ENCODE measurements at places on chromosomes 11 and 22.

DNA sequence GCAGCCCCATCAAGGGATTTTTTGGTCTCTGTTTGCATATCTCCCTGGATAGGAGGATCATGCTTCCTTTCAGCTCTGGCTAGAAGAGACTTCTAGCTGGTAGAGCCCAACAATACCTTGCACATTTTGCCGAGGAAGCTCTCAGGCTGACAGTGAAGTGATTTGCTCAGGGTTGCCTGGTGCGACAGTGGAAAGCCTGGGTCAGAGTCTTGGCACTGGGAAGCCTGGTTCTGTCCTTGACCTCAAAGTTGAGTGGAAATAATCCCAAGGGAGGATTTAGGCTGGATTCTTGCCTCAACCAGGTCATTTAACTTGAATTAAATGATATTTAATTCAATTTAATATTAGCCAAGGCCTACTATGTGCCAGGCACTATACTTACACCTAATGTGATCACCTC, 24.4 kb upstream of the ALG8 start:
- no peak for DNase-seq

DNA sequence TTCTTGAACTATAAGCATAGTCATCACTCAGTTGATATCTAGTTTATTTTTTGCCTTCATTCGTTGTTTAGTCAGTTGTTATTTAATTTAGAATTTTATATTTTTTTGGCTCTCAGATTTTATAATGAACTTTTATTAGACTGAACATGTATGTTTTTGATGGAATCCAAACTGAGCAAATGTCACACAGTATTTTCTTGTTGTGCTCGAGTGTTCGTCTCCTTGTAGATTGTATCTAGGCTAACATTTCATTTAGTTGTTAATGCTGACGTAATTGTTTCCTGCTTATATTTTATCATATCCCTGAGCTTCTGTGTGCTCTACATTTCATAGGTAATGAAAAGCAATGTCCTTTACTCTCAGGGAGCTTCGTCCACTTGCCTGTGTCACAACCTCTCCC, 286.2 kb downstream of the TMEM135 start:
- no peak for DNase-seq

GRCh38 chr11:58285483-58286040, 17.5 kb upstream of the OR10W1 start:
- no peak for DNase-seq

GRCh38 chr11:69267395-69267805, 26.6 kb upstream of the MYEOV start:
- no peak for DNase-seq

GRCh38 chr11:31798554-31799434, 12.3 kb downstream of the PAX6 start:
- DNase-seq = no peak

GRCh38 chr11:126892756-126893155, 107.8 kb downstream of the KIRREL3 start:
- DNase-seq = no peak

- DNase-seq = no peak
These were observed 1.7 kb downstream of the TTLL8 start for GRCh38 chr22:50056214-50056972.

DNA sequence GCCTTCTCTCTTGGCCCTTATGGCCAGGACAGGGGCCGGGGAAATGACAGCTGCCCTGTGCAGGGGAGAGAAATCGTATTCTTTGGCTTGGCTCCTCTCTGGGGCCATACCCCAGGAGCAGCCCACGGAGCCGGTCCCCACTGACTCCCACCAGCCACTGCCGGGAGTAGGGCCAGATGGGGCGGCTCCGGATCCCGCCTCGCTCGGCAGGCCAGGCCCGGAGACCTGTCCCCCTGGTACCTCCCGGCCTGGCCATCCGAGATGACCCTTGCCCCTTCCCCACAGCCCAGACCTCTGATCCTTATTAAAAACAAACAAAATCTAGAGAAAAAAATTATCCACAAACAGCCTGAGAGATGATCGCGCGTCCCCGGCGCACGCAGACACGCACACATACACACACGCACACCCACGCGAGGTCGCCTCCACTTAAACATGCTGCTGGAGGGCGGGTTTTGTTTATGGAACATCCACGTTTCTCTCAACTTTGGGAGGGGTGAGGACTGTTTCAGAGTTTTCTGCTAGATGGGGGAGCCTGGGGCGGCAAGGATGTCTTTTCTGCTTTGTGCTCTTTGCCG, 59.1 kb downstream of the IGLL1 start:
- DNase-seq = no peak

- no peak for DNase-seq
These were observed 483.0 kb downstream of the MN1 start for GRCh38 chr22:27318516-27318915.

GRCh38 chr22:39241794-39242594, 2.8 kb downstream of the PDGFB start:
- no peak for DNase-seq

- no peak for DNase-seq
These were observed 579.3 kb downstream of the BUD13 start for GRCh38 chr11:116193321-116194131.

DNA sequence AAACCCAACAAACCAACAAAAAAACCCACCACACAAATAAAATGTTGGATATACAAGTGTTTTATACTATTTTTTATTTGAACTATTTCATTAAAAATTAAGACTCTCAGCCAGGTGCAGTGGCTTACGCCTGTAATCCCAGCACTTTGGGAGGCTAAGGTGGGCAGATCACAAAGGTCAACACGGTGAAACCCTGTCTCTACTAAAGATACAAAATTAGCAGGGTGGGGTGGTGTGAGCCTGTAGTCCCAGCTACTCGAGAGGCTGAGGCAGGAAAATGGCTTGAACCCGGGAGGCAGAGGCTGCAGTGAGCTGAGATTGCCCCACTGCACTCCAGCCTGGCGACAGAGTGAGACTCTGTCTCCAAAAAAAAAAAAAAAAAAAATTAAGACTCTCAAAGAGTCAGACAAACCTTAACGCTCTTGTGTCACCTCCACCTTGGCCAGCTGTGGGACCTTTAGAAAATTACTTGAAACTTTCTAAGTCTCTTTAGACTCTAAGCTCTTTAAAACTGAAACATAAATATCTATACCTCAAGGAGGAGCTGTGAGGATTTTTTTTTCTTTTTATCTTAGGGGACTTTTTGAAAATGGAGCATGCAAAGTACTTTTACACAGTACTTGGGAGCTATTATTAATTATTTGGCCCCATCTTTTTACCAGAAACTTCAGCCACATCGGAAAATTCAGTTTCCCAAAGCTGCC, 68.4 kb upstream of the CLNS1A start:
- no peak for DNase-seq

GRCh38 chr11:132636523-132636922, 895.8 kb downstream of the OPCML start:
- no peak for DNase-seq

DNA sequence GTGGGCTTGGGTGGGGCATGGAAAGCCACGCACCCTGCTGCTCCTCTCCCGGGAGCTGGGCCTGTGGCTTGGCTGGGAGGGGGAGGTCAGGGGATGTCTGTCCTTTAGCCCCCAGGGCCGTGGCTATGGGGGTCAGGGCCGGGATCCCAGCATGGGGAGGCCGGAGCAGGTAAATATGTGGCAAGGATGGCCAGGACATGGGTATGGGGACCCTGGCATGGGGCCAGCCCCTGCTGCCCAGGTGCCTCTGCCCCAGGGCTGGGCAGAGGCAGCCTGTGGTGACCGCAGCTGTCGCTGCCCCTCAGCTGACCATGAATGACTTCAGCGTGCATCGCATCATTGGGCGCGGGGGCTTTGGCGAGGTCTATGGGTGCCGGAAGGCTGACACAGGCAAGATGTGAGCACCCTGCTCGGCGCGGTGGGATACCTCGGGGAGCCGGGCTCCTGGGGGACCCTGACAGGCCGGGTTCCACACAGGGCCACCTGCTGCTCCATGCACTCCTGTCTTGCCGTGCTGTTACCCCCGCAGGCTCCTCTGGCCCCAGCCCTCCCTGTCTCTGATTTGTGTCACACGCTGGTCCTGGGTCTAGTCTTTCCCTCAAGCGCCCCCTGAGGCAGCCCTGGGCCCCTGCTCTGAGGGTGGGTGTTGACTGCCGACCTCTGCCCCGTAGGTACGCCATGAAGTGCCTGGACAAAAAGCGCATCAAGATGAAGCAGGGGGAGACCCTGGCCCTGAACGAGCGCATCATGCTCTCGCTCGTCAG, 8.1 kb upstream of the ANKRD13D start:
- DNase-seq = no peak

DNA sequence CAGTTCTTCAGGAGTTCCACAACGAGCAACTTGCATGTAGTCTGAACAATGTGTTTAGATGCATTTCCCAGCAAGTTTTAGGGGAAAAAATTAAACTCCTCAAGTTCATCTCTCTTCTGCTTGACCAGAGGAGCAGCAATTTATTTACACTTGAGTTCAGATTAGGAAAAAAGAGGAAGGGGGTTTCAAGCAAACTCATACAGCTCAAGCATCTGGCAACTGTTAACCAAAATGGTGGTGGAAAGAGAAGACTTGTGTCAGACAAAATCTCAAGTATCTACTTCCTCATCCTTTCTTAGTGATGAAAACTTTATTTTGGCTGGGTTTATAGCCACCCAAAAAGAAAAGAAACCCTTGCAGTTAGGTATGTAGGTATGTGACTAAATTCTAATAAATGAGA, 29.1 kb upstream of the PICALM start:
- DNase-seq = no peak

- no peak for DNase-seq
These were observed 5.5 kb upstream of the TECTA start for GRCh38 chr11:121095561-121095960.

DNA sequence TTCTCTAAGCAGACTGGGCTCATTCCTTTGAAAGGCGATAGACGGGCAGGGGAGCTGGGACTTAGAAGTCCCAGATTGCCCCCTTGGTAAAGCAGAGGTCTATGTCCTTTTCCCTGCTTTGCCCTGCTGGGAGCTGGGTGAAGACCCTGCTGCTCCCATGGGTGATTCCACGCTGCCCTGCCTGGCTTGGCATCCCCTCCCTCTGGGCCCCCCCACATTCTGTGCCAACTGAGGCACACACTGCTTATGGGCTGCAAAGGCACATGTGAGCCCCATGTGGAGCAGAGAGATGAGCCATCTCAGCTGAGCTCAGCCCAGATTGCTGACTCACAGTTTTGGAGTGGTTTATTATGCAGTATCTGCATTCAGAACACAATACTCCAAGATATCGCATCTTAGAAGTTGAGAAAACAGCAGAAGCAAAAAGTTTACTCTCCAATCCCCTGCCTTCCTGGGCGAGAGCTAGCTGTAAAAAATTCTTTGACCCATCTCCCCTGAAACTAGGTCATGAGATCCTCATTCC, 127.2 kb downstream of the ST3GAL4 start:
- DNase-seq = no peak

GRCh38 chr11:2103668-2104523, 35.3 kb downstream of the IGF2 start:
- DNase-seq = no peak

GRCh38 chr11:102470251-102470650, 17.7 kb upstream of the TMEM123 start:
- no peak for DNase-seq

DNA sequence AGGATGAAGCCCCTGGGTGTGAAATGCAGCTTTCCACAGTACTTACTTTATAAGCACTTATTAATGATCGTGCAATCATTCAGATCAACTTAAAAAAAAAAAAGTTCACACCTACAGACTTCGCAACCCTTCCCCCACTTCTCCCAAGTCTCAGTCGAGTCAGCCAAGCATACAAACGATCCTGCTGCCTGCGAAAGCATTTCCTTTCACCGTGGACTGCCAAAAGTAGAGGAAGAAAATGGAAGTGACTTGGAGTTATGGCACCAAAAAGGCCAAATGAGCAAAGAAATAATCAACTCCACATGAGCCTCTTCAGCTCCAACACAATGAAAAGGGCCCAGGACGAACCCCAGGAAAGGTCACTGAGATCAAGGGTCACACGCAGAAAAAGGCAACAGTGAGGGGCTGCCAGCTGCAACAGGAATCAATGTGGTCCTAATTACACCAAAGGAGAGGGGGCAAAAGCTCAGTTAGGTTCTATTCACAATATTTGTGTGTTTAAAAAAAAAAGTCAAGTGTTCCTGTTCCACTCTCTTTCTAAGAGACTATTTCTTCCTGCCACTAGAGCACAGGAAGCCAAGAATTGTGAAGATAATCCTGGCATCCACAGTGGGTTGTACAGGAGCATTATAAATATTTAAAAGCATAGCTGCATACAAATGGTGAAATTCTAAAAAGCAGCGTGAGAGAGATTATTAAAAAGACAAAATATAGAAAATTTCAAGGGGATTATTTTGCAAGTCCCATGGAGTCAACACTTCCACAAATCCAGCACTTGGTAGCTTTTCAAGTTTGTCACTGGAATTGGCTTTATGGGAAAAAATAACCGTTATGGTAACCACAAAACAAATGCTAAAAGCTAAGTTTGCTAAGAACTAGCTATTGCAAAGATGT, 28.4 kb downstream of the CDON start:
- no peak for DNase-seq

GRCh38 chr22:19717691-19718455, 3.6 kb downstream of the SEPTIN5 start:
- peak; percentile 72 for DNase-seq

DNA sequence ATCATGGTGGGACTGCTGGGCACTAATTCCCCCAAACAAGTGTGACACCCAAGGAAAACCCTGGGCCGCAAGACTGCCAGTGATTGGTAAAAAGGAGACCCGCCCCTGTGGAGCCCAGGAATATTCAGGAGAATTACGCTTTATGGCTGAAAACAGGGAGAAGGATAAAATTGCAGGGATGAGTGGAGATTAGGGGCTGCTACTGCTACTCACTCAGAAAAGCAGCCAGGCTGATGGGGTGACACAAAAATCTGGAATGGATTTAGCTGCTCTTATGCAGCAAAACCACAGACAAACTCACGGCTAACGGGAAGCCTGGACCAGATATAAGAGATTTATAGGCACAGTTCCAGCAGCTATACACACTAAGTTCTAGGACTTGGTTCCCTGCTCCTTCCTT, 4.4 kb upstream of the FBXO3 start:
- DNase-seq = no peak

DNA sequence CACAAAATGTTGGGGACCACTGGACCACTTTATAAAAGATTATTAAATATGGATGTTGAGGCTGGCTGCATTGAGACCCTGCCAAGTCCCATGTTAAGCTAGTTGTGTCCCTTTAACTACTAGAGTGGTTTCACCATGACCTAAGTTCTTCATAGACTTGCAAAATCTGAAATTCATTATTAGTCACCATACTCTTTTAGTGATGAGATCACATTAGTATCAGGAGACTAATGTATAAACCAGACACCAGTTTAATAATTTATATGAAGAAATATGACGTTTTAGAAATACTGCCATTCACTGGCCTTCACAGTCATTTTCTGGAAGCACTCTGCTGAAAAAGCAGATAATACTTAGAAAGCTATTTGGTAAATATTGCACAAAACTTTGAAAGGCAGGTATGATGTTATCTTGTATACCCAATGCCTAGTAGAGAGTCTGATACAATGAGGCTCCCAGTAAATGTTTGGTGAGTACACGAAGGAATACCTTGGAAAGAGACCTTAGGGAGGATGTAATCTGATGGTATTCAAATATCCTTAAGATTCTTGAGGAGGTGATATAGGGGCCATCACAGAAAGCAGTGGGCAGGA, 728.2 kb upstream of the ANO5 start:
- DNase-seq = no peak
